Head of caudate nucleus (tissue), 42 donors: ENCODE measurements at places on chromosomes 1 and 21.

- DNase-seq = no peak
These were observed 14.4 kb downstream of the COL16A1 start for GRCh38 chr1:31689379-31689778.

GRCh38 chr1:159200769-159201168 is 3.9 kb upstream of the ACKR1 start:
- DNase-seq = no peak

DNA sequence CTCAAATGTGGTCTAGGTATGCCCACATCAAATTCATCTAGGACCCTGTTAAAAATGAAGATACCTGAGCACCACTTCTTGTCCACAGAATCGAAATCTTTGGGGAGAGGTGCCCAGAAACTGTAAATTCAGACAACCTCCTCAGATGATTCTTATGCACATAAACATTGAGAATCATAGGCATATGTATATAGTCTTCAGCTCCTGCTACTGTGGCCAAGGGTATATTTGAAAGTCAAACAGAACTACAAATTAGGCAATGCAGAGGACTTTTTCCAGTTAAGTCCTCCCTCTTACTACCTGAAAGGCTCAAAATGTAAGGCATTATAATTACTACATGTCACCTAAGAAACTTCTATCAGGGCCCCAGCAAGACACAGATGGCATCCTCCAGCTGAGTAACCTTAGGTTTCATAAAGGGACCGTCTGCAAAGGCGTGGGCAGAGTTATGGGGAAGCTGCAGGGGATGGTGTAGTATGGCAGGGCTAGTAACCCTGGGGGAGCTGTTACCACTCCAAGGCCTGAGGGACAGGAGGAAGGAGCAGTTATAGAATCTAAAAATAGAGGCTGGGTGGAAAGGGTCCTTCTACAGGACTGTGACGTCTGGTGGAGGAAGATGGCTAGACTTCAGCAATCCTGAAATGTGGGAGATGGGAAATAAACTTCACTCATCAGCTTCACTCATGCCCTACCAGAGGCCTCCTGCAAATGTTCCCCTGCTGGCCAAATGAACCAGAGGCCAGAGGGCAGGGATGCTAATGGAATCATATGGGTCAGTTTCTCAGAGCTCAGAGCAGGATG is 46.3 kb downstream of the DAB1 start:
- no peak for DNase-seq

GRCh38 chr1:218281285-218281684 is 3.8 kb upstream of the RRP15 start:
- DNase-seq = no peak

DNA sequence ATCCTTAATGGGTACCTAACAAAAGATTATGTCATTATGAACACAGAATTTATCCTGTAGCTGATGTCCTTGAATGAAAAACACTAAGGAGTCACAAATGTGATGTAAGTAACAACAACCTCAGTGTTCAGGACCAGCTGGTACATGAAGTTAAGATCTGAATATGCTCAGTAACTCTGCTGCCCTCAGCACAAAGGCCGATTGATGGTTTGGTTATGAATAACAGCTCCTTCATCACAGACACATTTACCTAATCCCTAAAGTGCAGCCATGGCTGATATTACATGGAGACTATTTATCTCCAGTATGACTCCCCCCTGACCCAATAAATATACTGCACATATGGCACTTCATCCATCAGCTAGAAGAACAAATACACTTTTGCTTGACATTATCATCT is 75.2 kb downstream of the PLPPR5 start:
- DNase-seq = no peak

GRCh38 chr1:59081795-59082194 is 215.1 kb upstream of the FGGY start:
- no peak for DNase-seq

- no peak for DNase-seq
These were observed 3.5 kb upstream of the GBP7 start for GRCh38 chr1:89179343-89179742.

DNA sequence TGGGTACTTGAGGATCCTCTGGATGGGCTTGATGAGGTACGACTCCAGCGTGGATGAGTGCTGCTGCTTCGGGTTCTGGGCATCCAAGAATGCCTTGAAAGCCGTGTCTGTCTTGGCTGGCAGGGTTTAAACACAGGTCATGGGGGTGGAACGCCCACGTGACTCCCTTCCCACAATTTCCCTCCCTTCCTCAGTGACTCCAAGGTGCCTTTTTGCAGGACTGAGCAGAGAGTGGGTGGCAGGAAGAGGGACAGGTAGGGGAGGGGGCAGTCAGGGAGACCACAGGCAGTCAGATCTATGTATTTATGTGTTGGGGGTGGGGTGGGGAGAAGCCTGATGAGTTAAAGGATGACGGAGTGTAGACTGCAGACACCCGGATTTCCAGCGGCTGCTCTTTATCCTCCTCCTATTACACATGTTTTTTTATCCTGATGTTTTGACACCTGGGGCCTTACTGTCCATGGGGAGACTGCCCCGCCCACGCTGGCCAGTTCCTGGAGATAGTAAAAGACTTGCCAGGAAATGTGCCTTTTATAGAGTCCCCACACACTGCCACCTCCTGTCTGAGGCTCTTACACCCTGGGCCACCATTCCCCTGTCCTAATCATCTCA is 103.2 kb upstream of the KRTAP19-8 start:
- no peak for DNase-seq

DNA sequence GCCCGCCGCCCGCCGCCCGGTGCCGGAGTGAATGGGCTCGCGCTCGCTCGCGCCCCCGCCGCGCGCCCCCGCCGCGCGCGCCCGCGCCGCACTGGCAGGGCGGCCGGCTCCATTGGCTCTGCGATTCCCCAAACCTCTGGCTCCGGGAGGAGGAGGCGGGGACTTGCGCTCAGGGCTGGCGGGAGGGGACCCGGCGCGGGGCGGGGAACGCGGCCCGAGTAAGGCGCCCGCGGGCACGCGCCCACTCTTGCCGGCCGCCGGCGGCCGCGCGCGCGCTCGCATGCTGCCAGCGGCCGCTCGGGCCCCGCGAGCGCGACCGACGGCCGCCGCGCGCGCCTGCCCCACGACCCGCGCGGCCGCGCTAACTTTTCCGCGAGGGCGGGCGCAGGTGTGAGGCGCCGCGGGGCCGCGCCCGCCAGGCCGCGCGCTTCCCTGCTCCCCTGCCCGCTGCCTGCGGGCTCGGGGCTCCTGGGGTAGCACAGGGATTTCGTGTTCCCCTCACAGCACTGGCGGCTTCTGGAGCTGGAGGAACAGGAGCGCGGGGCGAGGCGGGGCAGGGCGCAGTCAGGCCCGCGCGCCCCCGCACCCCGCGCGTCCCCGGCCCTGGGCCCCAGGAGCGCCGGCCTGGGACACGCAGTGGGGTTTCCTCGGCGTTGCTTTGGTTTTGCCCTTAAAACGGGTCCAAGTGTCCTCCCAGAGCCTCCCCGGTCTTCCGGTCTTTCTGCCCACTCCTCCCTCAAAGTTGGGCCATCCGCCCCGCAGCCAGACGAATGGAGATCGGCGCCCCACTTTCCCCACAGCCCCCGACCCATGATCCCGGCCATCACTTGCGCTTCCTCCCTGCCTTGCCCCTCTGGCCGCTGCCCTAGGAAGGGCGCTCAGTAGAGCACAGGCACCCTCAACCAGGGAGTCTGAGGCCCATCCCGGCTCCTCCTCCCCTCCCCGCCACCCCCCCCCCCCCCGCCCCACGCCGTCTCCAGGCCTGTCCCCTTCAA is 101.5 kb downstream of the CASZ1 start:
- DNase-seq = peak; percentile 81

DNA sequence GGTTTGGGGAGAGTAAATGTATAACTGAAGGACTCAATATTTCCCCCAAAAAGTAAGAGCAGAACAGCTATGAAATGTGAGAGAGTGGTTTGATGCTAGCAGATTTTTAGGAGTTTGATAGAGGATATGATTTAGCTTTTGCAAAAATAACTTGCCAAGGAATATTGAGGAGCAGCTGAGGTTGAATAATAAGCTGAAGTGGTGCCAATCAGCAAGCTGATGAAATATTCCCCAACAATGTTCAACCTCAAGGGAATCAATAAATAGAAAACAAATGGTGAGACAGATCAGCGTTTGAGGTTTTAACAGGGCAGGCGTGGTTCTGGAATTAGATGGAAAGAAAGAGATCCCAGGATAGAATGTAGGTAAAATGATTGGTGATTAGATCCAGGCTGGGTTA is 413.4 kb upstream of the ADAMTS5 start:
- no peak for DNase-seq

DNA sequence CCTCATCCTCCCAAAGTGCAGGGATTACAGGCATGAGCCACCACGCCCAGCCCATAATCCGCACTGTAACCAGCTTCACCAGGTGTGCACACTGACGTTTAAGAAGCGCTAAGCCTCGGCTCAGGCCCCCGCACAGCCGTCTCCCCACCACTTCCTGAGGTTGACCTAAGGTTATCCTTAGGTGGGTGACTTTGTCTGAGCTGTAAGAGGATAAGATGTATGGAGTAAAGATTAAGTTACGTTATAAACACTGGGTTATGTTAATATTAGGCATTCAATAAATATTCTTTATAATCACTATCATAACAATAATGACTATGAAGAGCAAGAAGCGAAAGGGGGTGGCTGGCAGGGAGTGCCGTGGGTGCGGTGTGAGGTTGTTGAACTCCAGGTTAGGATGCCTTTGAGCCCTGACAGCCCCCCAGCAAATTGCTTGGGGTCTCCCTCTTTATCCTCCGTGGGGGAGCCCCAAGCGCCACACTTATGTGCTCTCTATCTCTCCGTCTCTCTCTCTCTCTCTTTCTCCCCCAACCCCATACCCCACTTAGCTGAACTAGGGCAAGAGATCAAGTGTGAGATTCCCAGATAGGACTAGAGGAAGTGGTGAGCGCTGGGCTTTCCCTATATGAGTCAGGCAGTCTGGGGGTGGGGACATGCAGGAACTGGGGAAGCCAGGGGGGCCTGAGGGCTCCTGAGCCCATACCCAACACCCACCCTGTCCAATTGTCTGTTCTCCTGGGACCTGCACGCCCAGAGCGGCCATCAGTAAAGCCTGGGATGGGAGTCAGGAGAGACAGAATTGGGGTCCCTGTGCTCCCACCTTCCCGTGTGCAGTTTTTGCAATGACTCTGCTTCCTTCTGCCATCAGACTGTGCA is 7.6 kb downstream of the EFHD2 start:
- DNase-seq = no peak

GRCh38 chr1:55195521-55196233 is 19.5 kb downstream of the USP24 start:
- no peak for DNase-seq

DNA sequence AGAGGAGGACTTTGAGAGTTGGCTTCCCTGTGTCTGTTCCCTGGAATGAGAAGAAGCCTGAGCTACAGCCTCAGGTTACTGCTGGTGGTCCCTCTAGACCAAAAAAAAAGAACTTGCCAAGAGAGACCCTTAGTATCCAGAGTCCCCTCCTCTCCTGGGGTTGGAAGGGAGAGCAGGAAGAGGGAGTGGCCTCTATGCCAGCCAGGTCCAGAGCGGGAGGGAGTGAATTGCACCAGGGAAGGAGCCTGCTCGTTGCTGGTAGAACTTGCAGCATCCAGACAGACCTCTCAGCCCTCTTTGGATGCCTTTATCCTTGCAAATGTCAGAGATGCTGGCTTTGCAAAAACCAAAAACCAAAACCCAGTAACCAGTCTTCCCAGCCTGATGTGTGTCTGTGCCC is 491.3 kb upstream of the VAMP3 start:
- no peak for DNase-seq

- no peak for DNase-seq
These were observed 68.9 kb downstream of the DUSP10 start for GRCh38 chr1:221672965-221673364.

DNA sequence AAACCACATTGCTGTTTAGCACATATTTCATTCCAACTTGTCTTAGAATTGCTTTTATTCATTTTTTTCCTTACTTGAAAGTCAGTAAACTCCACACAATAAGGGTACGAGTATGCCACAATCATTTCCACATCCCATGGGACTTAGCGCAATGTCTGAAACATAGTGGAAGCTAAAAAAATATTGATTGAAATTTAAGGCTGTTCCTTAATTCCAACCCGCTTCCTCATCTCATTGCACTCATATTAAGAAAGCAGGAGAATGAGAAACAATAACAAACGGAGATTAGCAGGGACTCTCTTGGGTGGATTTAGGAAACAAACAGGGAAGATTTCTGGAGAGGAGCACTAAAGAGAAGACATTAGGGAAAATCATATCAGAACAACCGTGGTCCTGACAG is 39.3 kb upstream of the RGS4 start:
- DNase-seq = no peak

DNA sequence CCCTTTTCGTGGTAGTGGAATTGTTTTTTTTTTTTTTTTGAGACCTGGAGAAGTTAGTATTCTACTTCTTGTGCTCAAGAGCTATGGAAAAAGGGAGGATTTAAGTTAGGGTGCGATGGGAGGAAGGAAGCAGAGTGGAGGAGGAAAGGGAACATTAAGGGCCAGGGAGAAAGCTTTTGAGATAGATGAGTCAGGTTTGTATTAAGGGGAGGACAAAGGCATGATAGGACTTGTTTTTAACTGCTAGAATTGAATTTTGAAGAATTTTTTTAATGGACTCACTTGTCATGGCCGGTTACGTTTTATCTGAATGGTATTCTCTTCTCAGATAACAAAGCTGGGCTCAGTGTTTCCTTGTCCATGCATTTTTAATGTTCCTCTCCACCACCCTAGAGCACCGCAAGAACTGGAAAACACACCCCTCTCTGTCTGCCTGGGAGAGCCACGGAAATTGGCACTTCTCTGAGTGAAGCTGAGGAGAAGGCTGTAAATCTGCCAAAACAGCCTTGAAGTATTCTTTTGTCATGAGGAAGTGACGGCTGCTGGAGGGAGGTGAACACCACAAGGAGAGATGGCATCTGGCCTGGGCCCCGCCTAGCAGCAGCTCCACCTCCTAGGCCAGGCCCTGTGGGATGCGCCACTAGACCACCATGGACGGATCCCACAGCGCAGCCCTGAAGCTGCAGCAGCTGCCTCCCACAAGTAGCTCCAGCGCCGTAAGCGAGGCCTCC is 3.5 kb downstream of the NIPAL3 start:
- DNase-seq = peak; percentile 63

GRCh38 chr1:85608851-85609250 is 28.3 kb downstream of the CCN1 start:
- no peak for DNase-seq

GRCh38 chr1:54980528-54981241 is at the start of gene TMEM61:
TMEM61 (plus strand) TSS chr1:54980628; CDS start chr1:54981066, 438 bp downstream.
- no peak for DNase-seq

DNA sequence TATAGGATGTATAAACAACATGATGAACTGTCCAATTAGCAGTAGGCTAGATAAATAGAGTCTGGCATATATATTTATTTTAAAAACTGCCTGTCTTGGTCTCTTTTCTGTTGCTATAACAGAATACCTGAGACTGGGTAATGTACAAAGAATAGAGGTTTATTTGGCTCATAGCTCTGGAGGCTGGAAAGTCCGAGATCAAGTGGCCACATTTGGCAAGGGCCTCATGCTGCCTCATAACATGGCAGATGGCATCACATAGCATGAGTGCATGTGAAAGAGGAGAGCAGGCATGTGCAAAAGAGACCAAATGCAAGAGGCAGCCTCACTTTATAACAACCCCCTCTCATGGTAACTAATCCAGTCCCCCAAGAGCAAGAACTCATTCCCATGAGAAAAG is 6.0 kb downstream of the STYXL2 start:
- DNase-seq = no peak
